ENCODE measurements at places on chromosomes 7 and 10.

DNA sequence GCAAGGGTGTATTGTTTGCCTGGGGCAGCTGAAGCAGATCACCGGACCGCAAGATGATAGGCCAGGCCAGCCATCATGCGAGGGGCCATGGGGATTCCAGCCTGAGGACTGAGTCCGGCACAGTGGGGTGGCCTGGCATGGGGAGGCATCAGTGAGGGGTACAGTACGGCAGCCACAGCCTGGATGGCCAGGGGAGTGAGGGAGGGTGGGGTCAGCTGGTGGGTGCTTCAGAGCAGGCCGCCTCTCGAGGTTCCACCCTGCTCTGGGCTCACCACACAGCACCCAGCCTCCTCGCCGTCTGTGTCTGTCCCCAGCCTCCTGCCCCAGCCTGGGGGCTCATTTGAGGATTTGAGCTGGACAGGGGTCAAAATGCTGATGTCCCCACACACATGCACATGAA, 508.5 kb upstream of the FOXK1 start:
- DNase-seq: no peak

DNA sequence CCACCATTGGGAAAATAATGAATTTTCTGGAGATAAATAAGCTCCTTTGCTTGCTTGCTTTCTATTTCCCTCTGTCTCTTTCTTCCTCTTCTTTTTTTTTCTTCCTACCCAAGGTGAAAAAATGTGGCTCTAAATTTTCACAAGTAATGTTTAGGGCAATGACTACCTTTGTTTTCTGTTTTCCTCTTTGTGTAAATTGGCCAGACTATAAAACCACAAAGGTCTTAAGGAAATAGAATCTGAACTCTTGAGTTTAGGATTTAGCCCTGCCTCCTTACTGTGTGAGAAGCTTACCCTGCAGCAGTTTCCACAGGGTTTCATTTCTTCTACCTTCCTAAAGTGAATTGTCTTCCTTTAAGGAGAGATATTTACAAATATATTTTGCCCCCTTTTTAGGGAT, 330.4 kb downstream of the ARL4A start:
- no peak for DNase-seq

DNA sequence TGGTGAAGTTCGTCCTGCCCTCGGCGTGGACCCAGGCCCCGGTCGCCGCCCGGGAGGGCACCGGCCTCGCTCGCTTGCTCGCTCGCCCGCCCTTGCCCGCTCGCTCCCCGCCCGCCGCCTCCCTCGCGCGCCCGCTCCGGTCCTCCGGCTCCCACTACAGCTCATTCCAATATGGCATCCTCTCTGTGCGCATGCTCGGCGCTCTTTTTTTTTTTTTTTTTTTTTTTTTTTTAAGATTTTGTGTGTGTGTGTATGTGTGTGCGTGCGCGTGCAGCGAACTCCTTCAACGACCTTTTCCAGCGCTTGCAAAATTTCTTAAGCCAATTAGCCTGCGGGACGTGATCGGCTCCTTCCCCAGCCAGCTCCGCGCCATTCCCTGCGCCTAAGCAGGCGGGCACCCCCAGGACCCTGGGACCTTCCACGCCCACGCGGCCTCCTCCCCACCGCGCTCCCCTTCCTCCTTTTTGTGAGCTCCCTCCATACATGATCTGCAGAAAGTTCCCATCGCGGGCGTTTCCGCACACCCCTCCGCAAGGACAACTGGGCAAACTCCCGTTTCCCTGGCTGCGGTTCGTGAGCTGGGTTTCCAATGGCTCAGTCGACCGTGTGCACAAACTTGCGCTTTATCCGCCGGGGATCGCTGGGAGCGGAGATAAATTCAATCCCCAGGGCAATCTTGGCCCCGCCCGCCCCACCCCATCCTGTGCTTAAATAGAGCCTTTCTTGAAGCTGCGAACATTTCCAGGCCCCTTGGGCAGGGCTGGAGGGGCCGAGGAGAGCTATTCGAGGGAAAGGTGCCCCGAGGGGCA, at the start of gene SFMBT2:
SFMBT2 (minus strand) TSS at position 173 of the 809 bp plus-strand sequence. CDS start 29,136 bp downstream, outside the sequence.
- peak; percentile 90 for DNase-seq

GRCh38 chr10:119759832-119760231, 34.0 kb downstream of the INPP5F start:
- DNase-seq: no peak

DNA sequence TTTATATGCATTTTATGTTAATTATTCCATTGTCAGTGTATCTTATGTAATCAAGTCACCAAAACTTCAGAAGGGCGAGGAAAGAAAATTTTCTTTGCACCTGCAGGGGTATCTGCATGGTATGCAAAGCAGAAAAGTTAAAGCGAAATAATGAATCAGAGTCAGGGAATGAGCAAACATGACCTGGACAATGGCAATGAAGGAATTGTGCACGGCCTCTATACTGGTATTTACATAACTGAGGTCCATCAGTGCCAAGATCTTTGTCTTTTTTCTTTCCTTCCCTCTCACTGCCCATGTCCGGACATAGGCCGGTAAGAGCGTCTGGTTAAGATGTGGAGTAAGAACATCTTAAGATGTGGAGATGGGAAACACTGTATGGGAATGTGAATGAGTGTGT, 14.4 kb upstream of the AKR1C3 start:
- no peak for DNase-seq

DNA sequence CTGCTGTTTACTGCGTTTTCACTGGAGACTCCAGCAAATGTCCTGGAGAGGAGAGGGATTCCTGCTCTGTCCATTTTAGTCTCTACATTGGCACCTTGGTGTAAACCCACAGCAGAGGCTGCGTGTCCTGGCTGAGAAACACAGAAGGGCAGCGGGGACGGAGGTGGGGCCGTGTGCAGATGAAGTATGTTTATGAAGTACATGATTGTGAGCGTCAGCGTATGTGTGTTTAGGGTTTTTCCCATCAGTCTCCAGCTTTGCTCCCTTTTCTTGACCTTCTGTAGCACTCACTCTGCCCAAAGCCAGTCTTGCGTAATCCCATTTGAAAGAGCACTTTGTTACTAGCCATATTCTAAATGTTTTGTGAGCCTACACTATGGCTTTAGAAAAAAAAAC, 750.7 kb upstream of the SORCS1 start:
- no peak for DNase-seq

- no peak for DNase-seq
These were observed 42.8 kb downstream of the RBM20 start for GRCh38 chr10:110686949-110687348.

DNA sequence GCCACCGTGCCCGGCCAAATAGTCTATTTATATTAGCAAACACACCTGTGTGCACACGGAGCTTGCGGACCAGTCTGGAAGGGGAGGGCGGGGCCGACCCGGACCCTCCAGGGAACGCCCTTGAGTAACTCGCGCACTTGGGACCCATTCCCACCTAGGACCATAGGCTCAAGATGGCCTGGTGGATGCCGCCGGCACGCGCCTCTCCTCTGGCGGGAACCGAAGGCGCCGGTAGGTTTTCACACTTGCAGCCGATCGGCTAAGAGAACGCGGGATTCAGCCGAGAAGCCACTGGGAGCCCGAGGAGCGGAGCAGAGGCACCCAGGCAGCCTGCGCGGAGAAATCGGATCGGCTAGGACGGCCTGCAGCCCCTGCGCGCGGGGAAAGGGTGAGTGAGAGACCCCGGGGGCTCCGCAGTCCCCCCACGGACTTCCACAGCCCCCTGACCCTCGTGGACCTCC, 18.9 kb downstream of the IFT22 start:
- no peak for DNase-seq

DNA sequence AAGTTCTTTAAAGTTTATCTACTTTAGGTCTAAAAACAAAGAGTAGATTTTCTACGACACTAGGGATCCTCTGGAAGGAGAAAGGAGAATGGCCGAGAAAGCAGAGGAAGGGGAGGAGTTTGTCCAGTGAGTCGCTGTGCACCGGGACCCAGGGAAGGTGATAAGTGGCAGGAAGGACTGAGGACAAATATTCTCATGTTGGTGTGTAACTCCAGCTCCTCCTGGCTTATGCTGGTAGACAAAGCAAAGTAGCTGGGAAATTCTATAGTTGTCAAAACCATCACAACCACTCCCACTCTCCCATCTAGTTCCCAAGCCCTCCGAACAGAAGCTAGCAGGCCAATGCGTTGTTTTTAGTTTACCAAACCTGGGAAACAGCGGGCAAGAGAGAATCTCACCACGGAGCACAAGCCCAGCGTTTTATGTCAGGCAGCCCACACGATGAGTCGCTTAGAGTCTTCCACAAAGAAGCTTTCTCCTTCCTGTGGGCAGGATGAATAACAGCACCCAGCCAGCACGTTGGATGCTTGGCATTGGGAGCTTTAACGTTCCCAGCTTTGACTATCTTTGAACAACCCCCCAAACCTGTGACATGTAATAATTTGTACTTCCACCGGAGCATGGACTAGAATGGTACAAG, 32.9 kb upstream of the JCAD start:
- no peak for DNase-seq

DNA sequence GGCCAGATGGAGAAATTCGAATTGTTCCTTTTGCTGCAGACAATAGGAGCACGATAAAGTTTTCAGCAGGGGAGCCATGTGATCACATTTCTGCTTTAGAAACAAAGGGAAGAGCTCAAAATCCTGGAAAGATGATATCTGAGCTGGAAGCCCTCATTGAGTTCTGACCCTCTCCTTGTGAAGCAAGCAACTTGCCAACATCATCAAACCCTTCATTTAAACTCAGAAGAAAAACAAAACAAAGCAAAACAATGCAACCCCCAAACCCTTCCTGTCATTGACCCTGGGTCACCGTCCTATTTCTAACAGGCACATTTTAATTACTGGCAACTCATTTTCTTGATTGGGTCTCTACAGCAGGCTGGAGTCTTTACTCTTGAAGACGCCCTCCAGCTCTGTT, 198.3 kb upstream of the ZNF32 start:
- DNase-seq: no peak

DNA sequence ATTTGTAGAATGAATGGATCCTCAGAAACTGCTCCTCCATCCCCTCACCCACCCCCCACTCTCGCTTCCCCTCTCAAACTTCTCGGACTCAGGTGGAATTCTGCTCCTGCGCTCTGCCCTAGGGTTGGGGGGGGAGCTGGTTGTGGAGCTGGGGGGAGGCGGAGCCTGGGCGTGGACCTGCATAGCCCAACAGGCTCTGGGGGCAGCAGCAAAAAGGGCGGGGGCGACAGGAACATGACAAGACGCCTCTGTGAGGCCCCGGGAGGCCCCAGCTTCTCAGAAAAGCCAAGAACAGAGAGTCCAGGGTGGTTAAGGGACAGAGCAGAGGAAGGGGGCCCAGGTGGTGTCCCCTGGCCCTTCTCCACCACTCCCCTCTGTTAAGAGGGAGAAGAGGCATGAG, 3.5 kb downstream of the TSC22D4 start:
- DNase-seq: no peak

- no peak for DNase-seq
These were observed 697.8 kb downstream of the NRG3 start for GRCh38 chr10:82572744-82573143.

DNA sequence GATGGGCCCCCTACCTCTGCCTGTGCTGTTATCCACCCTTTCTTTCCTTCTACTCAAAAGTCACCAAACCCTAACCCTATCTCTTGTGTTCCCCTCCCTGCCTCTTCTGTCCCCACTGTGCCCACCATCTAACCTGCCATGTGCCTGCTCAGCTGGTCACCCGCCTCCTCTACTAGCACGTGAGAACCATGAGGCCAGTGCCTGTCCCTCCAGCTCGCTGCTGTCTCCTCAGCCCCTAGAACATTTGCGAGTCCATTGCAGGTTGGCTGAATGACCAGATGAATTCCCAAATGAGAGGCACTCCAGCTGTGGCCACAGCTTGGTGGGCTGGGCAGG, 129.0 kb downstream of the ARHGAP22 start:
- DNase-seq: no peak

- no peak for DNase-seq
These were observed 47.9 kb upstream of the IGFBP3 start for GRCh38 chr7:45968856-45969541.

Measured in activated CD4-positive, alpha-beta T cell treated with anti-CD3 and anti-CD28 coated beads, Interleukin-2, amount 10 ng/mL, durations not matched to agents 24 days and 14 days (primary cell).